ENCODE measurements at places on chromosomes 5 and 9. TPM values are rescaled to one million over a fixed set of nuclear protein-coding genes. Genes with fewer than 3 reads are reported as not detected.
A peak's percentile ranks its signal among the peaks of the same experiment; 100 is the strongest.

DNA sequence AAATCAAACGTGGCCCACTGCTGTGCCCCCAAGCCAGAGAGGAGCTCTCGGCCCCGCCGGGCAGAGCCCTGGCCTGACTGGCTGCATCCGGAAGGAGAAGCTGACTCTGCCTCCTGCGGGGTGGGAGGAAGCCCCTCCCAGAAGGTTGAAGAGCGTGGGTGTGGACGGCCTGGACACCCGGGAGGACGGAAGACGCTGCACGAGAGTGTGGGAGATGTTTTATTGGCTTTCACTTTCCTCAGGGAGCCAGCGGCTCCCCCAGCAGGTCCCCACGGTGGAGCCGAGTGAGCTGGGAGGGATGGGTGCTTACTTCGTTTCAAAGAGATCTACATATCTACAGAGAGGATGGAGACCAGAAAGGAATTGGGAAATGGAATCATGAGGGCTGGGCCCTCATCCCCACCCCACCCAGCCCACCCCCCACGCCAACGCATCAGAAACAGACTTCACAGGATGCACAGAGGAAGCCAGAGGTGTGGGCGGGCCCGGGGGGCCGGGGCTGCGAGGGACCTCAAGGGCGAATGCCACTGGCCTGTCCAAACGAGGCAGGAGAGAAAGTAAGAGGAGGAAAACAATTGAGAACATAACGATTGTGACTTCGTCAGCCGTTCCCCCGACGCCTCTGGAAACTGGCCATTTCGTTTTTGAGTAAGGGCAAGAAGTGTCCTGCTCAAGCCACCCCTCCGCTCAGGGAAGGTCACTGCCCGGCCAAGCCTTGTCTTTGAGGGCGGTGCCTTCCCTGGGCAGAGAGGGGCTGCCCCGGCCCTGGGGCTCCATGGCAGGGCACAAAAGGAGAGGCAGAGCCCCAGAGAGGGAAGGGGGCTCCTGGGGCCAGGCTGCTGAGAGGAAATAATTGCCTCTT is 32.1 kb downstream of the FAM163B start:
- peaks cover 19% of the 10 kb centered on the region for H3K4me1 ChIP-seq
- DNase-seq = no peak
- peaks cover 8% of the 10 kb centered on the region for H3K27me3 ChIP-seq
- no peak overlapping the region for H3K27ac ChIP-seq
- no peak overlapping the region for H3K4me3 ChIP-seq

The GHR gene
- total RNA-seq = 6.6 TPM

The PCDHGA8 gene
- total RNA-seq = 1.2 TPM

GRCh38 chr5:179585941-179586401 is 35.6 kb downstream of the RUFY1 start:
- no peak overlapping the region for H3K4me3 ChIP-seq
- DNase-seq = no peak
- H3K36me3 ChIP-seq = peaks cover 89% of the 10 kb centered on the region
- H3K27ac ChIP-seq = no peak overlapping the region
- no peaks in the 10 kb centered on the region for H3K27me3 ChIP-seq
- no peaks in the 10 kb centered on the region for H3K4me1 ChIP-seq

- no peak overlapping the region for H3K27ac ChIP-seq
- H3K4me1 ChIP-seq = no peaks in the 10 kb centered on the region
- no peaks in the 10 kb centered on the region for H3K27me3 ChIP-seq
- no peak overlapping the region for H3K4me3 ChIP-seq
- DNase-seq = no peak
Measured at GRCh38 chr5:37918424-37918823, 78.6 kb upstream of the GDNF start.

GRCh38 chr5:1783216-1783554 is 16.5 kb downstream of the MRPL36 start:
- no peak overlapping the region for H3K4me3 ChIP-seq
- no peak overlapping the region for H3K27ac ChIP-seq
- peaks cover 26% of the 10 kb centered on the region for H3K27me3 ChIP-seq
- H3K36me3 ChIP-seq = no peaks in the 10 kb centered on the region
- H3K4me1 ChIP-seq = no peaks in the 10 kb centered on the region

The SPATA6L gene
- total RNA-seq = 12.6 TPM

DNA sequence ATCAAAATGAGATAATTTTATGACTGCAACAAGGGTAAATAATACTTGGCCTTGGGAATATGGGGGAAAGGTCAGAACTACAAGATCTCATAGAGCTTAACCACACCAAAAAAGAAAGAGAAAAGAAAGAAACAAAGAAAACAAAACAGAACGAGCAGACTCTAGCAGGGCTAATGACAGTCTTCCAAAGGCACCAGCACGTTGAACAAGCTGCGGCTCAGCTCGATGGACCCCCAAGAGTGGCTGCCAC is 689 bp downstream of the AK3 start:
- H3K27ac ChIP-seq = peak overlapping the region; percentile 88
- H3K4me1 ChIP-seq = peaks cover 21% of the 10 kb centered on the region
- no peaks in the 10 kb centered on the region for H3K36me3 ChIP-seq
- no peak for DNase-seq
- H3K27me3 ChIP-seq = no peaks in the 10 kb centered on the region

The PDZD2 gene
- total RNA-seq = 70.9 TPM

DNA sequence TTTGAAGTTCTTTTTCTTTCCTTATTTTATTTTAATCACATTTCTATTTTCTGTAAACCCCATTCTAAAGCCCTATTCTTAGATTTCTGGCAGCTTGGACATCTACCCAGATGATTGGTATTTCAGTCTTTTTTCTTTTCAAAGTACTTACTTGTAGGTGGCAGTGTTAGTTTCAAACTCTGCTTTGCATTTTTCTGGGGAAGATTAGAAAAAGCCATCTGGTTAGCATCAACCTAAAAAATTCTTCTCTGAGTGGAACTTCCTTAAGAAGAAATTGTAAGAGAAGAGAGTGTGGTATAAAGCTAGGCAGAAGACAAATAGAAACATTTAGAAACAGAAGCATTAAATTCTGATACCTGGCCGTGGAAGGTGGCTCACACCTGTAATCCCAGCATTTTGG is 17.2 kb upstream of the TENT2 start:
- no peak overlapping the region for H3K4me3 ChIP-seq
- no peak overlapping the region for H3K27ac ChIP-seq
- no peaks in the 10 kb centered on the region for H3K36me3 ChIP-seq
- no peaks in the 10 kb centered on the region for H3K4me1 ChIP-seq
- DNase-seq = no peak

GRCh38 chr9:133238851-133239532 is 29.9 kb upstream of the OBP2B start:
- H3K4me1 ChIP-seq = peaks cover 19% of the 10 kb centered on the region
- peak; percentile 91 for DNase-seq
- no peaks in the 10 kb centered on the region for H3K27me3 ChIP-seq
- H3K36me3 ChIP-seq = no peaks in the 10 kb centered on the region
- peak overlapping the region; percentile 51 for H3K27ac ChIP-seq
- peak overlapping the region; percentile 47 for H3K4me3 ChIP-seq

DNA sequence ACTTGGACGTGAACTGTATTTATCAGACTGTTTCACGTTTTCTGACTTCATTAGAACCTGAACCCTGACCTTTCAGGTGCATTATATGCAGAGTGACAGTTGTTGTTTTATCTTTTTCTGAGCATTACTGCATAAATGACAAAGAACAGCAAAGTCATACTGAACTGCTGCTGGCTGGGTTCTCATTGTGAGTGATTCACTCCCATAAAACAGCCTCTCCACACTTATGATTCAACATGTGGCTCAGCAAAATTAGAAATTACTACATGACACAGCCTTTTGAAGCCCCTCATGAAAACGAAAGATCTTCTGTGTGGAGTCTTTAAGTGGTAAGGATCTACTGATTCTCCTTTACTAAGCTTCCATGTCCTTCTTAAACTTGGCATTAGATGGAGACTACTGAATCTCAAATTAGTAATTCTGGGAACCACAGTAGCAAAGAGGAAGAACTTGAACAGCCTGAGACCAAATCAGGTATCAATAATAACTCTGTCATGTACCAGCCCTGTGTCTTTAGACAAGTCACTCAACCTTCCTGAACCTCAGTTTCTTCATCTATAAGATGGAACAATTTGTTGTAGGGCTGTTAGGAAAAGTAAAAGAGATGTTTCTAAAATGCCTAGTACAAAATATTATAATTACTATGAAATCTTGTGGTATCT is 172.3 kb upstream of the GNA14 start:
- no peak overlapping the region for H3K27ac ChIP-seq
- peaks cover 11% of the 10 kb centered on the region for H3K4me1 ChIP-seq
- no peak overlapping the region for H3K4me3 ChIP-seq
- DNase-seq = no peak

DNA sequence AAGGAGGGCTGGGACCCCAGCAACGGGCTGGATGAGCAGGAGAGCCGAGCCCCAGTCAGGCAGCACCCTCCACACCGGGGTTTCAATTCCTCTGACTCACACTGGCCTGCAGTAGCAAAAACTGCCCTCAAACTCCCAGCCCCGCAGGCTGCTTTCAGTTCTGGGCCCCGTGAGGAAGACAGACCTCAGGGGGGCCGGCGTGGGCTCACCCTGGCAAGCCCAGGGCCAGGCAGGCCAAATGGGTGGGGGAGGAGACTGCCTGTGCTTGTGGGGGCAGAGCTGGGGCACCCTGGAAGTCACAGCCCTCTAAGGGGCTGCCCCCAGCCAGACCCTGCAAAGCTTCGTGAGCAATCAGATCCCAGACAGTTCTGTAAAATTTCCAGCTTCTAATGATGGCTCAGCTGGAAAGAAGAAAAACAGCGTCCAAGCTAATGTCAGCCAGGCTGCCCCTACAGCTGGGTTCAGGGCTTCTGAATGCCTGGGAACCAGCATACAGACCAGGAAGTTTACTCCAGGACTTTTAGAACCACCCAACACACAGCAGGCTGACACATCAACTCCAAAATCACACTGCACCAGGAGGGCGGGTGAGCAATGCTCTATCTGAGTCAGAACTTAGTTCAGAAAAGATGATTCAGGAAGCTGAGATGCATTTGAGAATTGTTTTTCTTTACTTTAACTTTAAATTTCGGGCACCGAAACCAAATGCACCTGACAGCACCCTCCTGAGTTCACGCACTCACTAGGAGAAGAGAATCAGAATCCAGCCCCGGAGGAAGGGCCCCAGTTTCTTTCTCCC is 34.7 kb downstream of the LPCAT1 start:
- H3K27me3 ChIP-seq = no peaks in the 10 kb centered on the region
- no peak for DNase-seq
- H3K27ac ChIP-seq = no peak overlapping the region
- H3K4me3 ChIP-seq = no peak overlapping the region
- peaks cover 90% of the 10 kb centered on the region for H3K36me3 ChIP-seq
- peaks cover 3% of the 10 kb centered on the region for H3K4me1 ChIP-seq

GRCh38 chr9:33414268-33414667 is 11.9 kb upstream of the AQP7 start:
- no peaks in the 10 kb centered on the region for H3K27me3 ChIP-seq
- H3K36me3 ChIP-seq = no peaks in the 10 kb centered on the region
- H3K4me1 ChIP-seq = peaks cover 23% of the 10 kb centered on the region

DNA sequence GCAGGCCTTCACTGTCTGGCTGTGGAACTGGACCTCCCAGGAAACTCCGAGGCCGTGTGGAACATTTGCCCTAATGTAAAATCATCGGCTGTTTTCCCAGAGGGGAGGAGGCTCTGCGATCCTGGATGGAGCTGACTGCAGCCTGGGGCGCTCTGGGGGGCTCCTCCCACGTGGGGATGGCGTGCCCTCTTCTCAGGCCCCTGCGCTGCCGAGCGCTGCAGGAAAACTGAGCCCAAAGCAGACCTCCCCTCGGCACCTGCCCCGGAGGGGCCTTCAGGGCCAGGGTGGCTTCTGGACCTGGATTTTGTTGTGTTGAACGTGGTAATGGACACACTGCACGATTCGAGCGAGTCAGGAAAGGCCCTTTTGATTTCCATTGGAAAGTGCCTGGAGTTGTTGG is 23.9 kb downstream of the HNRNPH1 start:
- no peaks in the 10 kb centered on the region for H3K4me1 ChIP-seq
- peaks cover 94% of the 10 kb centered on the region for H3K36me3 ChIP-seq
- peak; percentile 49 for DNase-seq

The PIK3R1 gene
- 137 TPM for total RNA-seq

All from upper lobe of right lung (tissue), 1 donor.